Stimulated activated CD8-positive, alpha-beta memory T cell treated with anti-CD3 and anti-CD28 coated beads, Interleukin-4, amount 100 ng/mL, for 4 hours (primary cell): ENCODE measurements at places on chromosomes 4 and X.

DNA sequence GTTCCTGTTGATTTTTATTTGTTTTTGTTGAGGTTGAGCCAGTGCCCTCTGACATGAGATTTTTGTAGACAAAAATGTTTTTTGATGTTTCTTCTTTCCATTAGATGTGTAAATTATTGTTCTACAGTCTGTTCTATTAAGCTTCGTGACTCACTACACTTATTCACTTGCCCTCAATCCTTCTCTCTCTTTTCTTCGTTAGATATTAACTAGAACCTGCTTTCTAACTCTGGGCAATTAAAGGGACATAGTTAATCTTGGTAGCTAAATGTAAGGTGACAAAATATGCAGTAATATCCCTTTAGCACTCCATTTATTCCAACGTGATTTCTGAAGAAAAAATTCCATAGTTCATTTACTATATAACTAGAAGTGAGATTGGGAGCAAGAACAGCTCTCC, 333.9 kb downstream of the PDHA2 start:
- DNase-seq, result no peak

DNA sequence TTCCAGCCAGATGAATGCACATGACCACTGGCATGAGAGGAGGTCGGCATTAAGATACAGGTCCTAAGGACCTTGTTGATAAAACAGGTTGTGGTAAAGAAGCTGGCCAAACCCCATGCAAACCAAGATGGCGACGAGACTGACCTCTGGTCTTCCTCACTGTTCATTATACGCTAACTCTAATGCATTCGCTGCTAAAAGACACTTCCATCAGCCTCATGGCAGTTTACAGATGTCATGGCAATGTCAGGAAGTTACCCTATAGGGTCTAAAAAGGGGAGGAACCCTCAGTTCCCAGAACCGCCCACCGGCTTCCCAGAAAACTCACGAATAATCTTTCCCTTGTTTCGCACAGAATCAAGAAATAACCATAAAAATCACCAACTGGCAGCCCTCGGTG, 182.4 kb downstream of the DHRSX start:
- no peak for DNase-seq

DNA sequence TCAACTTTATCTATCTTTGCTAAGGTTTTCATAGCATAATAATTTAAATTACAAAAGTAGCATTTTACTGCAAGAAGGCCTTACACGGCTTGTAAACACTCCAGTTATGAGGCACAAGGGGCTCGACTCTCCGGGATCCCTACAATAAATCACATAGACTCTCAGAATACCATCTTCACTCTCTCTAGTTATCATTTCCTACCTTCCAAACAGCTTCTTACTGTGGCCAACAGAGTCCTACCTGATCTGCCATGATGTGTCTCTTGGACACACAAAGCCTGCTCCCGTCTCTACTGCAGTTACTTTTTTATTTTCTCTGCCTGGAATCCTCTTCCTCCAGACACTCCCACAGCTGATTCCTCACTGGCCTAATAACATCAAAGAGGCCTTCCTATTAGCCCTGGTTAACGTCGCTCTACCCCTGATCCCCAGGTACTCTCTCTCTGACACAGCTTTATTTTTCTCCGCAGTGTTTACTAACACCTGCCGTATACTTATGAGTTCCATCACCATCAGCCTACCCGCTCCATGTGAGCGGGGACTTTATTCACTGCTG, 559.6 kb upstream of the DIPK2B start:
- DNase-seq, result no peak

DNA sequence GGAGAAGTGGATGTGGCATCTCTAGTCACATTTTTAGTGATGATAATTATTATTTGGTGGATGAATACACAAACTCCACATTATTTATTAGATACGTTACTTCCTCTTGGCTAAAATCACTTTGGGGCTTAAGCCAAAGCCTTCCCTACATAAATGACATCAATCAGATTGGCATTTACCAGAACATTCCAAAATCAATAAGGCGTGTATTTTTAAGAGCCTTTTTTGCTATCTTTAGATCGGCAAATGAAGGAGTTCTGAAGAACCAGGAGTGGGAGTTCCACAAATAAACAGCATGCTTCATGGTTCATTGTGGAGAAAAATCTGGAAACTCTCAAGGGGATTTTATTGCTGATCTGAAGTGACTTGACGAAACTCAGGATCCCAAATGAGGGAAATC, 89.7 kb downstream of the AMELX start:
- DNase-seq, result no peak

DNA sequence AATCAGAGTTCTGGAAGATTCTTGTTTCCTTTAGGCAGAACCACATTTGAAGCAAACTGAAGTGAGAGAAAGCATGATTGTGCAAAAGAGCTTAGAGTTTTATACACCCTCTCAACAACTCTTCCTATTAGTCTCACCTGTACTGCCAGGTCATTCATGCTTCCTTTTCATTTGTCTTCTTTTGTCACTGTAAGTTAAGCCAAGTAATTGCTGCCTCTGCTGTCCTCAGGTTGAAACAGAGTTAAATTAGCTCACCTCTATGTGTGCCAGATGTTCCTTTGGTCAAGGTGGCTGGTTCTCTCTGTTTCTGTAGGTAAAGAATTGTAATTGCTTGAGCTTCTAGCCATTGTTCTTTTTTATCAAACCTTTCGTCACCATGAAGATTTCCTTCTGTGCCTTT, 41.1 kb upstream of the HPGD start:
- no peak for DNase-seq

DNA sequence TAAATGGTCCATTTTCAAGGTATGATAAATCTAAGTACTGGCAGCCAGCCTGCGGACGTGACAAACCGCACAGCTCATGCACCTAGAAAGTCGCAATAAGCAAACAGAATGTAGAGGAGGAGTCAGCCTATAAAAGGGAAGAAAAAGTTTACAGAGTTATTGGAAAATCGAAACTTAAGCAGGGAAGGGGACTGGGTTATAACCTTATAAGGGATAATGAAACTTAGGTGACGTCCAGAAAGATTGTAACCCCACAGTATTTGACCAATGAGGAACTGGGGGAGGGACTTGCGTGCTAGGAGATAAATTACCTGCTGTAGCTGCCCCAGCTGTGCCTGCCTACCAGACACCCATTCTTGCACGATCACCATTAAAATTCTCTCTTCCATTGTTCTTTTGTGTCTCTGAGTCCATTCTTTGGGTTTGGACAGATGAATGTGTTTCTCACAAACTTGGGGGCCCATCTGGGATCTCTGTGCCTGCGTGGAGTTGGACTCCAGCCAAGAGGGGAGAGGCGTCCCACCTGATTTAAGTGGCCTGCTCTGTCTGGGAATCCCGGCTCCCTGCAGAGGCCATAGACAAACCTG, 61.0 kb downstream of the ZCCHC12 start:
- no peak for DNase-seq

GRCh38 chr4:182513587-182514291, 270.5 kb downstream of the TENM3 start:
- no peak for DNase-seq

- DNase-seq, result no peak
These were observed 92.7 kb upstream of the RPL34 start for GRCh38 chr4:108527723-108528122.

DNA sequence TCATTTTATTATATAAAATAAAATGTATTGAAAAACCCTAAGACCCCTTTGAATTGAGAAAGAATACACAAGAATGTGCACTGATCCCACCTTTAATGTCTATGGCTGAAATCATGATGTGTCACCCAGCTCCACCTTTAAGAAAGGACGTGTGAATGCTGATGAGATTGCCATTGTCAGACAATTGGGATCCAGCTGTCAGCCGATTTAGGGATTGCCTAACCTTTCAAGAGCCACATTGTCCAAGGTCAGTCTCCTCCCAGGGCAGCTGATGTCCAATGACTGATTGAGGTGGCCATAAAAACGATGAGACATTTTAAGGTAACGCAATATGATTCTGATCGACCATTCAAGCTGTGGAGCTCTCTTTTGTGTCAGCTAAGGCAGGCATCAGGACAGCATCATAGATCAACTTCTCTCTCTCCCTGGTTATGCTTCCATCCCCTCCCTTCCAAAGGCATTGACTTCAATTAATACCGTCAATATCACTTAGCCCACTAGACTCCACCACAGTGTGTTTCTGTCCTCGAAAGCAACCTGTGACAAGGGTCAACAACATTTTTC, 1676.4 kb downstream of the PCDH7 start:
- DNase-seq, result no peak

GRCh38 chrX:79095441-79096041, 48.9 kb upstream of the GPR174 start:
- no peak for DNase-seq

- DNase-seq, result no peak
These were observed 15.4 kb upstream of the TBC1D19 start for GRCh38 chr4:26568446-26568994.

DNA sequence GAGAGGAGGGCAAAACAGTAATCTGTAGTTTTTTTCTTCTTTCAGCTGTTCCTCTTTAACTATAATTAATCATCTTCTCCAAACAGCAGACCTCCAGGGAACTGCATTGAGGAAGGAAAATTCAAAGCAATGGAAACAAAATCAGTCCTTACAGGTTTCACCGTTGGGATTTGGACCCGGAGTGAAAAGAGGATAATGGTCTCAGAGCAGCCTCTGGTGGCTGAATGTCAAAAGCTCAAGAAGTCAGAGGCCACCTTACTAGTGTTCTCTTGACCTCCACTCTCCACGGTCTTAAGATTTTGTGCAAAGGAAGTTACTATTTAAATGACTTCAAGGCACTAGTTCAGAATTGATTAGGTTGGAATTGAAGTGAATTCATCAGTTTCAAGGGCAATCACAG, 16.0 kb upstream of the MID1 start:
- DNase-seq, result no peak

DNA sequence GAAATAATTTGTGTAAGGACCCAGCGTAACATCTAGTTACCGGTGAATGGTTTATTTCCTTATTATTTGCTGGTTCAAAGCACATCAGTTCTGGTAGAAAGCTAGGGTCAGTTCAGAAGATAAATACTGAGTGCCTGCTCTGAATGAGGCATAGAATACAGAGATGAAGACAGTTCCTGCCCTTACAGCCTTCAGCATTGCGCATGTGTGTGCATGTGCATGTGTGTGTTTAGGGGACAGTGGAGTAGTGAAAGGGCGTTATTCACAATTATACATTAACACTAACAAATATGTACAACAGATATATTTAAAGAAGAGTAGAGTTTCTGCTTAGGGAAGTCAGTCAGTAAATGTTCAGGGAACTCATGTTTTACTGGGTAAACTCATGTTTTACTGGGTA, 29.1 kb downstream of the CEP135 start:
- DNase-seq, result no peak

- no peak for DNase-seq
These were observed 498.9 kb downstream of the INPP4B start for GRCh38 chr4:142347241-142347640.

DNA sequence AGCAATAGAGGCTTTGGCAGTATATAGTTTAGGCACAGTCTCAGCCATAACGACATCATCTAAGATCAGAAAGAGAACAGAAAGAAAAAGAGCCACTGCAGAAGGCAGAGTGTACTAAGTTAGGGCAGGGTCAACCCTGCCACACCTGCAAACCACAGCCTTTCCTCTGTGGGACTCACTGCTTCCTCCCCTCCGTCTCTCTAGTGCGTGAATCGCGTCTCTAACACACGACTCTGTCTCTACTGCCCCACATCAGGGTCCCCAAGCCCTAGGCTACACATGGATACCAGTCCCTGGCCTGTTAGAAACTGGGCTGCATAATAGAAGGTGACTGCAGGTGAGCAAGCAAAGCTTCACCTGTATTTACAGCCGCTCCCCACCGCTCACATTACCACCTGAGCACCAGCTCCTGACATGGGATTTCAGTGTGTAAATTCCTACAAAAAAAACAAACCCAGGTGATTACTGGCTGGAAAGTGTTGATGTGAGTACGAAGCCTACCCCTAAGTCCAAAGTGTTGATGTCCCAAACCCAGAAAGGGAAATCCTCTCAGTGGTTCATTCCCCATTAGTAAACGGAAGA, 128.9 kb downstream of the PRKX start:
- no peak for DNase-seq

DNA sequence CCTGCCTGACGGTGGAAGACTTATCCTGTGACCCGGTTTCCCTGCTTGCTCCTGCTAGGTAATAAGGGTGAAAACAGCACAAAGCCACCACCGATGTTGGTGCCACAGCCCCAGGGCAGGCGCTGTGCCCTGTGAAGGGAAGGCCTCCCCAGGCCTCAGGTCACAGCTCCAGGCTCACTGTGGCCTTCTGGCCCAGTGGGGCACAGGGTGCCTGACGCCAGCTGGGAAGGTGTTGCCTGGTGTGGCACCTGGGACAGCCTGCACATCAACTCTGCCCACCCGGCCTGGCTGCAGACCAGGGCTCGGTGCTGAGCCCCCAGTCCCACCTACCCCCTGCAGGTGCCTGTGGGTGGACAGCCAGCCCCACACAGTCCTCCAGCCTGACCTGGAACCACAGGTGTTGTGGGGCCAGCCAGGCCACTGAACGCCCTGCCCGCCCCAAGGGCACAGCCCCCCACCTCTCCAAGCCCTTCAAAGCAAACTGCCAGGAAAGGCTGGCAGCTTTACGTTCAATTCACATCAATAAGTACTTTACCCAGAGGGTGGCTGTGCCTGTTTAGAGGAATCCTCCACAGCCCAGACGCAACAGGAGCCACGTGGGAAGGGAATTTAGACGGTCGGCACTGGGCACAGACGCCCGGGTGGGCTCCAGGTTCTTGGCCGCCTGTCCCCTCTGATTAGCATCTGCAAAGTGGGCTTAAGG, 54.3 kb downstream of the ZFYVE28 start:
- no peak for DNase-seq

- no peak for DNase-seq
These were observed 28.2 kb downstream of the SH3TC1 start for GRCh38 chr4:8227201-8227770.

- no peak for DNase-seq
These were observed 44.0 kb upstream of the MXD4 start for GRCh38 chr4:2305766-2306501.

GRCh38 chr4:17654701-17655100, 40.3 kb downstream of the MED28 start:
- no peak for DNase-seq

DNA sequence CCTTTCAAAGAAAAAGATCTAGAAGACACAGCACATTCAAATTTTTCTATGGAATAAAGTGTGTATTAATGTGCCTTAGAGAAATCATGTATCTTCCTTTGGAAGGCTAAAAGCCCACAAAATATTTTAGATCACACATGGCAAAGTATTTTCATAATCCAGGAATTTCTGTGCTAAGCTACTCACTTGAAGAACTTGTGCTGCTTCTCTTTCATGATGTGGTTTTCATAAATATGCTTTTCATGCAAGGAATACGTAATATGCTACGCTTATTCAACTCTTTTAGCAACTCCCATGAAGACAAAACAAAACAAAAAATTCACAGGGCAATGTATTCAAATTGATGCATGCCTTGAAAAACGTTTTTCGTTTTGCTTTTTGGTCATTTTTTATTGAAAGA, 125.6 kb downstream of the ARHGAP24 start:
- DNase-seq, result no peak
